Activated T-cell treated with anti-CD3 and anti-CD28 coated beads, Interleukin-2, amount 50 U/mL, for 4 hours (primary cell): ENCODE measurements at places on chromosomes 3 and 15. TPM values are rescaled to one million over a fixed set of nuclear protein-coding genes. Genes with fewer than 3 reads are reported as not detected.
A peak's percentile ranks its signal among the peaks of the same experiment; 100 is the strongest.

Gene ERC2
- total RNA-seq, result 0.16 TPM

Gene SHC4
- 2.2 TPM for total RNA-seq

Gene DNAH12
- not detected for total RNA-seq

Gene GOLGA6D
- not detected for total RNA-seq

DNA sequence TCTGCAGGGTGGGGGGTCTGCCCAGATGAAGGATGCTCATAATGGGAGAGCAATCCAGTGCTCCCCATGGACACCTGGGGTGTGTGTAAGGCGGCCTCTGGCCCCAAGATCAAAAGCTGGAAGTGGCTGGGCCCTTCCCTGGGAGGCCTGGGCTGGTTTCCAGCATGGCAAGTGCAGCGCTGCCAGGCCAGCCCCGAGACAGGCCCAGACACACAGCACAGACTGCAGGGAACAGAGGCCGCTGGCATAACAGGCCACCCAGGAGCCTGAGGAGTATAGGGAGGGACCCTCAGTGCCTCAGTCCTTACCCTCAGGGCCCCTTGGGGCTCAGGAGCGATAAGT lies 10.0 kb downstream of the ITPKA start:
- no peak for DNase-seq

DNA sequence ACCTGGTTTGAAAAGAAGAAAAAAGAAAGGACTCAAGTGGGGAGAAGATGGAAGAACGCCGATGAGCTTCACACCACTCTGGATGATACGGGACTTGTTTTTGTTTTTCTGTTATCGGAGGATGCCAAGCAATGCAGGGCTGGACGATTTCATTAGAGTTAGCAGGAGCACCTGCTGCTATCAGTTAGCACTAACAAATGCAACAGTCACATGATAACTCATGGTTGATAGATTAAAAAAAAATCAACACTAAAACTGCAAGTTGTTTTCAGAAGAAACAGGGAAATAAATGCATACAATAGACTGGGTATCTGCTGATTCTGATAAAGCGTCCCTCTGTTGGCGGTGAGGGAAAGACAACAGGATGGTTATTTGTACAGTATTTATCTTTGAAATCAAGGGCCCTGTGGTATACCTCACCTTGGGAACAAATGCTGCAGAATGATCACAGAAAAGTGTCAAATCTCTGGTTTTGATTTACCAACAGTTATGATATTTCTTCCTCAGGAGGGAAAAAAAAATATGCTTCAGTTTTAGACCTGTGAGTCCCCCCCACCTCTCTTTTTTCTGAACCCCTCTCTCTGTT lies 575.1 kb downstream of the FOXP1 start:
- DNase-seq, result no peak

GRCh38 chr3:167735233-167736138 lies at the start of gene SERPINI1:
SERPINI1 (plus strand) TSS chr3:167735721; CDS start chr3:167789129, 53,408 bp downstream.
- DNase-seq, result peak; percentile 60

GRCh38 chr15:26945046-26945445 lies 25.9 kb upstream of the GABRG3 start:
- no peak for DNase-seq

DNA sequence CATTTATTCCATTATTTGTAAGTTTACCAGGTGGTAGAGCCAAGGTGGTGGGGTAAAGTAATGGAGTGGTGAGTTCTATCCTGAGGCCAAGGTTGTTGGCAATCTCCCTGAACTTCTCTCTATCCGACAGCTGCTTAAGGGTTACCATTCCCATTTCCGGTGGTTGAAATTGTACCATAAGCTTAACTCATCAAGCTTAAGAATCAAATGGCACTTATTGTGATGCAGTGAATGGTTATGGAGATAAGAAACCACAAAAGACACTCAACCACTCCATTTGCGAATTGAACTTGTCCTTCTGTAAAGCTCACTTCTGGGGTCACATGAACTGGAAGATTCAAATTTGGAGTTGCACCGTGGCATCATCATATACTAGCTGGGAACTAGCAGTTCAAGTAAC lies 287.4 kb upstream of the SLCO3A1 start:
- DNase-seq, result no peak

- DNase-seq, result no peak
Observed at GRCh38 chr15:88100181-88100580, 156.4 kb downstream of the NTRK3 start.

- no peak for DNase-seq
Observed at GRCh38 chr3:195921334-195921791, 13.0 kb upstream of the TNK2 start.

DNA sequence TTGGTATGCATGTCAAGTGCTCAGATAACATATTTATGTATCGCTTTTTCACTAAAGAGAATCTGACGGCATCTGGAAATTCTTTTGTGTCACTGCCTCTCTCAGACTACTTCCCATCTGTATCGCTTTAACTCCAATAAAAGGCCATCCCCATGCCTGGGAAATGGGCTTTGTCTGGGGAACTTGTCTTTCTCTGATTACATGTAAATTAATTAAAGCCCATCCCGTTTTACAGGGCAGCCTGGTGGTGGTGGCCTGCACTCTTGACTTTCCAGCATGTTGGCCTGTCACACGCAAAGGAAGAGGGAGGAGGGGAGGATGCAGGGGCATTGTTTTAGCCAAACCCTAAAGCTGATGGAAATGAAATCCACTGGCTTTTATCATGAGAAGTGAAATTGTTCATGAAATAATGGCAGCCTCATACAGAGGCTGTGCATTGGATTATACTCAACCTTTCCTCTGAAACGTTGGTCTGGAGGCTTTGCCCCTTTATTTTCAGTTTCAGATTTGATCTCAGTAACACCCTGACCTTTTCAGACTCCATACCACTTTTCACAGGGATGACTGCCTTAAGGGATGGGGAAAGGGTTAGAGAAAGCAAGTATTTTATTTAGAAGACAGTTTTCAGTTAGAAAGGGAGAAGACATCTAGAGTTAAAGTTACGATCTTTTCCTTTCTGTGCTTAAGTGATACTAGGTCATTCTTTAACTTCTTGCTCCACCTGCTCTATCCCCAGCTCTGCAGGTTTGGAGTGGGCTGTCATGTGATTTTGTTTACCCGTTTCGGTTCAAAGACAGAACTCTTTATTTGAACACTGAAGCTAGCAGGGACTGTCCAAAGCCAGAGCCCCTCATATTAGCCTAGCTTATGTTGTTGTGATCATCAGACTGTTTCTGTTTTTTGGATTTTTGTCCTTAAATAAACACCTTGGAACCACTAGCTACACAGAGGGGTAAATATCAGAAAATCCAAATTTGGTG lies 94.6 kb upstream of the CTDSPL start:
- DNase-seq, result no peak

DNA sequence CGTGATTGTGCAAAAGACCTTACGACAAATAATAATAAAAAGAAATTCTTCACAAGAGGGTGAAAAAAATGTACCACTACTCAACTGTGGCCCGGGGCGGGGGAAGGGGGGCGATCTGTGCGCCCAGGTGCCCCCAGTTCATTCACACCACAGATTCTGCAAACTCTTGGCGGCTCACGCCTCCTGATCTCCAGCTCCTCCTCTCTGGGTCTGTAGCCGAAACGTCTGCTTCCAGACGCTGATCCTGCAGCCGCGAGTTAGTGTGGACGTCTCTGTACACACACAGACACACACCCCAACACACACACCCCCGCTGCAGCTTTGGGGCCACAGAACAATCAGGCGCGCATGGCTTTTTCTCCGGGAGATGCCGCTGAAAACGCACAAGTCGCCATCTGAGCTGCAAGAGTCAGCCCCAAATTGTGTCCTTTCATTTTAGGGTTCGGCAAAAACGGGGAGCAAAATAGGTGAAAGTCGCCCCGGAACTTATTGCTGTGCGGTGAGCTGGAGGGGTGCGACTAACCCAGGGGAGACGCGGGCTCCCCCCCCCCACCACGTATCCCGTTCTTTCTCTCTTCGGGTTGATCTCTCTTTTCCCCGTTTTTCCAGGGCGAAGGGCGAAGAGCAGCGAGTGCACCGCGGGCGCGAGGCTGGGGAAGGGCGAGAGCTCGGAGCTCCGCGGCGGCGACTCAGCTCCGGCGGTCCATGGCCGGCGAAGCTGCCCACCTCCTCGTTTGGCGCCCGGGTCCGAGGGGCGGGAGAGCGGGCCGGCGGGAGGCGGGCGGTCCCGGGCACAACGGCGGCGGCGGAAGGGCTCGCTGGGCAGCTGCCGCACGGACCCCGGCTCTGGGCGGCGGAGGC lies 505 bp upstream of the WNT5A start:
- no peak for DNase-seq

DNA sequence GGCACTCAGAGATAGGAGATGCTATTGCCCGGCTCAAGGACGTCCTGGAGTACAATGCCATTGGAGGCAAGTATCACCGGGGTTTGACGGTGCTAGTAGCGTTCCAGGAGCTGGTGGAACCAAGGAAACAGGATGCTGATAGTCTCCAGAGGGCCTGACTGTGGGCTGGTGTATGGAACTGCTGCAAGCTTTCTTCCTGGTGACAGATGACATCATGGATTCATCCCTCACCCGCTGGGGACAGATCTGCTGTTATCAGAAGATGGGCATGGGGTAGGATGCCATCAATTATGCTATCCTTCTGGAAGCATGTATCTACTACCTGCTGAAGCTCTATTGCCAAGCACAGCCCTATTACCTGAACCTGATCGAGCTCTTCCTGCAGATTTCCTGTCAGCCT lies 26.4 kb downstream of the BCL2A1 start:
- no peak for DNase-seq

- DNase-seq, result no peak
Observed at GRCh38 chr3:10505791-10506585, 602 bp upstream of the ATP2B2 start.

DNA sequence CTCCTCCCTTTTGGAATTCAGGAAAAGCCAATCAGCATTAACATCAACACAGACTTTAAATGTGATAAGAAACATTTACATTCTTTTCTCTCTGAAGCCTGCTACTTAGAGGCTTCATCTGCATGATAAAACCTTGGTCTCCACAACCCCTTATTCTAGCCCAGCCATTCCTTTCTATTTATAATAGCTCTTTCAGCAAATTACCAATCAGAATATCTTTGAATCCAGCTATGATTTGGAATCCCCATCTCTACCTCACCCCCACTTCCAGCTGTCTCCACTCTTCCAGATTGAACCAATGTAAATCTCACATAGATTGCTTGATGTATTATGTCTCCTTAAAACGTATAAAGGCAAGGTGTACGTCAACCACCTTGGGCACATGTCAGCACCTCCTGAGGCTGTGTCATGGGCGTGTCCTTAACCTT lies 139.7 kb downstream of the TUSC7 start:
- no peak for DNase-seq
